Upper lobe of left lung (tissue), 6 donors: ENCODE measurements at places on chromosomes 12 and 14.
A peak's percentile ranks its signal among the peaks of the same experiment; 100 is the strongest.

DNA sequence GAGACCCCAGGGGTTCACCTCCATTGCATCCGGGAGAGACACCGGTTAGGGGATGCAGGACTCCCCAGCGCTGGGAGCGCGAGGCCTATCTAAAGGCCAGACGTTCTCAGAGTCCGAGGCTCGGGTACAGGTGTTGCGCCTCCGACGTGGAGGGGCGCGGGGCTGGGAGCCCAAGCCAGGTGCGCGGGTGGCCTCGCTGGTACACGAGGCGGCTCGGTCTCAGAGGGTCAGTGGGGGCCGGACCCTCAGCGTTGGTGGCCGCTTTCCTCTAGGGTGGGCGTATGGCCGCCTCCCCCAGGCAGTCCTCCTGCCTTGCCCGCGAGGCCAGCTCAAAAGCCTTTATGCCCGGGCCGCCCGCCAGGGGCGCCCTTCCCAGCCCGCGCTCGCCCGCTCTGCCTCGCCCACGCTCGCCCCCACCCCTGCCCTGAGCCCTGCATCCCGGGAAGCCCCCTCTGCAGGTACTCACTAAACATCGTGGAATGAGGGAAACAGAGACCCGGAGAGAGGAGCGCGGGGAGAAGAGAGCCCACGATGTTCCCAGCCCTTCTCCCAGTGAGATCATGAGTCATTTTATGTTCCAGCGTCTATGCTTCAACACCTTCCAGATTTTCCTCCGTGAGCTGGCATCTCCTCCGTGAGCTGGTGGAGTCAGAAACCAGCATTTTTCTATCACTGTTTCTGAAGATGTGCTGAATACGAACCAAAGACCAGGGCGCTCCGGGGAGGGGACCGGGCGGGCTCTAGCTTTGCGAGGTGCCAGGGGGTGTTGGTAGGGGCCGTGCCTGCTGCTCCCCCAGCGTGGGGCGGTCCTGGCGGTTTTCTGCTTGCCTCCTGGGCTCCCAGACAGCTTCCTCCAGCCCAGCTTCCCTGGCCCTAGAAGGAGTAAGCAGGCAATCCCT, 73.8 kb downstream of the DIO3 start:
- DNase-seq = peak; percentile 78

DNA sequence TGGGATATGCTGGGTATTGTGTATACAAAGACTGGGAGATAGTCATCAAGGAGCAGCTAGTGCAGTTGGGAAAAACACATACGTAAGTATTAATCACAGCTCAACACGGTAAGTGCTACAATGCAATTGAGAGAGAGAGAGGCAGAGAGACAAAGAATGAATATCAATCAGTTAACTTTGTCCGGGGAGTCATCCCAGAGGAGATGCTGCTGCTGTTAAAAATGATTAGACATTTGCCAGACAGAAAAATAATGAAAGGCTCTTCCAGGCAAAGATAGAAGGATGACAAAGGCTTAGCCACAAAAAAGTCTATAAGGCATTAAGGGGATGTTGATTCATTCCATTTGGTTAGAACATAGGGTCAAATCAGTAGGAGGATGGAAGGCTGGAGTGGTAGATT, 45.1 kb downstream of the AKAP6 start:
- DNase-seq = no peak

DNA sequence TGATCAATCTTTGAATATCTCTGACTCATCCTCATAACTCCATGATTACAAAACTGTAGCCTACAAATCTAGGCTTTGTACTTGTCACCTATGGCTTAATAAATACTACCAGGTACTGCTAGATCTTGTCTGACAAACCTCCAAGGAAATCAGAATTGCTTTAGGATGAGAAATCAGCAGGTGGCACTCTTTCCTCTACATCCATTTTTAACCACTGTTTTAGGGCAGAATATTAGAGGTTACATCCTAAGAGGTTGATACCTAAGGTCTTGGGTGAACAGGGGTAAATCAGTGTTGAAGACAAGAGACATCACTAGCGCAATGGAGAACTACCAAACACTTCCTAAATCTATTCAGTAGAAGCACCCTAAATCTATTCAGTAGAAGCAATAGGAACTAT, 63.1 kb upstream of the SOX5 start:
- DNase-seq = no peak

GRCh38 chr12:33423706-33424105, 15.9 kb downstream of the SYT10 start:
- DNase-seq = no peak

DNA sequence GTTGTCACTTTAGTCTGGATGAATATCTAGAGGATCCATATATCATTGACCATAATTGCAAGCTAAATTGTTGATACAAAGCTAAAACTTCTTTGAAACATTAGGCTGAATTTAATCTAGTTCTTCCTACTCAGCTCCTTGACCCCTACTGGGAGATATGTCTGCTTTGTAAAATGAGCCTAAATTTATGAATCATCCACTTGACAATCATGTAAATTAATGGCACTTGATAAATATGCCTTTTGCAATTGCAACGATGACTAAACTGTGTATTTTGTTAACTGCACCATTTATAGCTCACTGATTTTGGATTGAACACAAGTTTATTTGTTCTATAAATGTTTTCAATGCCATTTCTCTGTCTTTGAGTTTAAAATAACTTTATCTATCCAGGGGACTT, 1616.5 kb upstream of the FLRT2 start:
- no peak for DNase-seq

- no peak for DNase-seq
Measured at GRCh38 chr14:106691601-106692291, 1165.4 kb downstream of the TMEM121 start.

GRCh38 chr12:49869816-49870500, 27.1 kb upstream of the BCDIN3D start:
- no peak for DNase-seq

GRCh38 chr14:90484291-90484690, 87.5 kb downstream of the CALM1 start:
- DNase-seq = no peak

DNA sequence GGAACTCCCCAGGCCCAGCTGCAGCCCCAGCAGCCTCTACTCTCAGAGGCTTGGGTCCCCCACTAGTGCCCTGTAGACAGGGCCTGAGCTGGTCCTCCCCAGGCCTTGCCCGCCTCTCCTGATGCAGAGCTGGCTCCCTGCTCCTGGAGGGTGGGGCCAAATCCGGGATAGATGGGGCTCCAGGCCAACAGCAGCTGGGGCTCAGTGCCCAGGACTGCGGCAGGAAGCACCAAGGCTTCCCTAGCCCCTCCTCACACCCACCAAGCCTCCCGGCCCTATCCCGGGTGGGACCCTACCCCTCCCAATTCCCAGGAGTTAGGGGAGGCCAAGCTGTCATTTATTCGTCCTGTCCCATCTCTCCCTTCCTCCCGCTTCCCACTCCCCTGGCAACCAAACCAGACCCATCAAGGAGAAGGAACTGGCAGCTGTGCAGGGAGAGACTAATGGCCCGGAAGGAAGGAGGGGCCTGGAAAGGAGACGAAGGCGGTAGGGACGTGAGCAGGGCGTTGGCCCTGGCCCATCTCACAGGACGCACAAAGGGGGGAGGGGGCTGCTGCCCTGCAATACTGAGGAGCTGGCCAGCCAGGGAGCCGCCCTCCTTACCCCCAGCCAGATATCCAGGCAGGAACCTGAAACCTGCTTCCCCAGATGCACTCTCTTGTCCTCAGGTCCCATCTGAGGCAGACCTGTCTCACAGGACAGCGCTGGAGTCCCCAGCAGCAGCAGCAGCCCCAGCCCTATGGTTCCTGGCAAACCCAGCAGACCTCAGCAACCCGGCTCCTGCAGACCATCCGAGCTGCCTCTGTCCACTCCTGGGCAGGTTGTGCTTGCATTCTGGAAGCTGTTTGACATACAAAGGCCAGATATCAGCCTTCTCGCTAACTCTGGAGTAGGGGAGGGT, 1.6 kb upstream of the PRPH start:
- DNase-seq = peak; percentile 48

GRCh38 chr12:128914908-128915563, 61.8 kb downstream of the GLT1D1 start:
- peak; percentile 33 for DNase-seq

DNA sequence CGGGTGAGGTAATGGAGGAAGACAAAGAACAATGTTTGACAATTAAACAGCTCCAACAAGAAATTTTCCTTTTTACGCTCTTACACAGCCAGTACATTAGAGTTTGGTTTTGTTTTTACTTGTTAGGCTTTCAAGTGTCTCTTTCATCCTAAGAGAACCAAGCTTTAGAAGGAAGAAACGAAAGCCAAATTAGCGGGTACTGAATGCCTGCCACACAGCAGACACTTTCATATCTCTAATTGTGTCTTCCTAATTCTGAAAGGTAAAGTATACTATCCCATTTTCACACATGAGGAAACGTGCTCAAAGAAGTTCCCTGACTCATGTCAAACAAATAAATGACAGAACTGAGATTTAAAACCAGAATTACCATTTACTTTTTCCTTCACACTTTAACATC, 65.0 kb downstream of the CDK17 start:
- DNase-seq = no peak

DNA sequence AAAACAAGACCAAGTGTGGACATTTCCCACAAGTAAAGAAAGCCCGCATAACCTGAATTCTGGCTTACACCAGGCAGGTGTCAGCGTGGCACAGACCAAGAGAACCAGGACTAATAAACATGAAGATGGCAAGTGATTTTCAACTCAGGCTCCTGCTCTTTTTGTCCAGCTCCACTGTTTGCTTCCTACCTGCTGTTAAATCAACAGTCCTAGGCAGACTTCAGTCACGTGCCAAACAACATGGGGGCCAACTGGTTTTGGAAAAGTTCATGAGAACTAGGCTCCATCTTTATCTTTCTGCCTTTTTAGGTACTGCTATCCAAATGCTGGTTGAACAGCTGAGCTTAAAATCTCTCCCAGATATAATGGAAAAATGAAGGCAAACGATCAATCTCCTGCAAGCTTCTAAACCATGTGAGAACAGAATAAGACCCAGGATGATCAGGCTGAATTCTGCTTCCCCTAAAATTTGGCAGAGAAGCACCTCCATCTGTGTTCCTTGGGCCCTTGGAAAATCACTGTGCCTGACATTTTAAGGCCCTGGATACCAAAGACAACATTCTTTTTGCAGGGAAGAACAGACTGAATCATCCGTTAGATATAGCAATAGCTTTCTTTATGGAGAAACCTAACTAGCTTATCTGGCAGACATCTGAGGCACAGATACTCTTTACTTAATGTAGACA, 215.6 kb upstream of the USP15 start:
- DNase-seq = no peak

- DNase-seq = no peak
Measured at GRCh38 chr14:74133833-74134481, 49.2 kb downstream of the LIN52 start.

- no peak for DNase-seq
Measured at GRCh38 chr12:107783406-107784376, 9.2 kb downstream of the ASCL4 start.

GRCh38 chr14:65042296-65042695, 55.6 kb downstream of the FNTB start:
- DNase-seq = no peak

GRCh38 chr14:54175298-54175942, 218.8 kb upstream of the BMP4 start:
- no peak for DNase-seq

DNA sequence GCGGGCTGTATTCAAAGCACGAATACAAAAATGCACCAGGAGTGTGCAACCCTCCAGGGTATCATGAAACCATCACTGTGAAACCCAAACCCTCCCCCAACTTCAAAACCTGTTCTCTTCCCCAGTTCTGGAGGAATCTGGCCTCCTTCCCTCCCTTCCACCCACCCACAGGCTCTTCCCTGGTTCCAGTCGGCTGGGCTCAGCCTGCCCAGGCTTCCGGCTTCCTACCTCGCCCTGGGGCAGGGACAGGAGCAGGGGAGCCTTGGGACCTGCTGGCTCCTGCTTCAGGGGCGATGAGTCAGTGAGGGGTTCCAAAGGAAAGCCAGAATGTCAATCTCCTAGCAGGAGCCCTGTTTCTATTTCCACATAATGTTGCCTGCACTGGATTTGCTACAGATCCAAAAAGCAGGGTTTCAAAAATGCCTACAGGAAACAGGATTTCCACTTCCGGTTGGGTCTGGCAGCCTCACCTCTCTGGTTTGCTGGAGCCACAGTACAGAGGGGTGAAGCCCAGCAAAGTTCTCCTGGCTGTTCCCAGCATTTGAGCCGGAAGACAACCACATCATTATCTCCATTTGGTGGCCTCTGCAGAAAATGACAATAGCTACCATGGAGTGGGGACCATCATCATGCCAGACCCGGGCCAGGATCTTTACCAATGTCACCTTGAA, 278.3 kb downstream of the DPF3 start:
- DNase-seq = no peak

GRCh38 chr12:92566448-92567019, 136.3 kb upstream of the PLEKHG7 start:
- no peak for DNase-seq

DNA sequence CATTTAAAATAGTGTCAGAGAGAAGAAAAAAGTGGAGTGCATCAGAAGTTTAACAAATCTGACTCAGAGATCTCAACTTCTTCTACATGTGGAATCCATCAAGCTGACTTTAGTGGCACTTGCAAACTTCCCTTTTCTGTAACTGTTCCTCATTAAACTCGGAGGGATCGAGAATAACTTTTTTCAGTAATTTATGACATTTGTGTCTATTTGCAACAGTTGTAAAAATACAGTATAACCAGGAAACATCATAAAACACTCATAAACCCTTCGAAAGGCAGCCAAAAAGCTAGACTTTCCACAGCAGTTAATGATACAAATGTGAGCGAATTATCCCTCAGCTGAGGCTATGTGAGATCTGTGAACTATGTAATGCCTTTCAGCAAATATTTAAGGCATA, 1936.8 kb upstream of the SEL1L start:
- DNase-seq = no peak

DNA sequence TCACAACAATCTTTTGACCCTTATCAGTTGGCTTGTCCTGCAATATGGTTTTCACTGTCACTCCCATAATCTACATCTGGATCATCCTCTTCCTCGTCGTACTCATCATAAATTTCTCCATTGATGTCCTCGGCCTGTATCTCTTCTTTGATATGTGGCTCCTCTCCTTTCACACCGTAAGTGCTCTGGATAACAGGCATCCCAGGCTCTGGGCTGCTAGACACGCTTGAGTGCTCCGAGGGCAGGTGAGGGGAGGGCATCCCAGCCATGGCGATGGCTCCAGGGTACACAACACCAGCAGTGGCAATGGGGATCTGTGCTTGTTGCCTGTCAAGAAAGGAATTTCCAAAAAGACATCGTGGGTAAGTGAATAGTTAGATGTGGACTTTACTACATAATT, 415.3 kb downstream of the SOX5 start:
- no peak for DNase-seq
